ENCODE measurements at places on chromosomes 5 and 9.

GRCh38 chr5:173296737-173297676, 31.2 kb downstream of the STC2 start:
- no peak for DNase-seq

DNA sequence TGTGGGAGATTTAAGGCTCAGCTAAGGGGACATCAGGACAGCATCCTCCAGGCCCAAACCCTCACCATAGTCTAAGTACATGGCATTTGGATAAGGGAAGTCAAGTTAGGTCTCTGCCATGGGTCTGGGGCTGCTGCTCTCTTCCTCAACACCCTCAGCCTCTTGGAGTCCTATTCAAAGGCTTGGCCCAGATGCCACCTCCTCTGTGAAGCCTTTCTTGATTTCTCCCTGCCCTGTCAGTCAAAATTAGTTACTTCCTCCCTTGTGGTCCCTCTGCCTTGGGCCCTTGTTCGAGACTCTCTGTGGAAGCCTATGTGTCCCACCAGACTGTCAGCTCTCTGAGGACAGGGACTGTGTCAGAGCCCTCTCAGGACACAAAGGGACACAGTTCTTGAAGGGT, 17.7 kb upstream of the DAB2IP start:
- no peak for DNase-seq

GRCh38 chr9:109751253-109751652, 28.7 kb upstream of the PALM2AKAP2 start:
- no peak for DNase-seq

DNA sequence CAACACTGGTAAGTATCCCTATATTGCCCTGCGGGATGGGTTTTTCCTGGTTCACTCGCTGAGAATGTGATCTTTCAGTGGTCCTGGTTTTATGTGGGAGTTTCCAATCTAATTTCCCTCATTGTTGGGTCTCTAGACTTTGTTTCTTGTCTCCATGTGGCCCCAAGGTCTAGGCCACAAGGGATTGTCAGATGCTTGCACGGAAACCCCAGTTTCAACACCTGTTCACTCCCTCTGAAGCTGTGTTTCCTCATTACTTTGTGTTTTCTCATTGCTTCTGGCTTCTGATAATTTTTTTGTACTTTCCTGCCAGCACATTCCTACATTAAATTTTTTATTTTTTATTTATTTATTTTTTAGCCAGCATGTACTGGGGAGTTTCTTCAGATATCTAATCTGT, 191.5 kb downstream of the TTLL11 start:
- no peak for DNase-seq

DNA sequence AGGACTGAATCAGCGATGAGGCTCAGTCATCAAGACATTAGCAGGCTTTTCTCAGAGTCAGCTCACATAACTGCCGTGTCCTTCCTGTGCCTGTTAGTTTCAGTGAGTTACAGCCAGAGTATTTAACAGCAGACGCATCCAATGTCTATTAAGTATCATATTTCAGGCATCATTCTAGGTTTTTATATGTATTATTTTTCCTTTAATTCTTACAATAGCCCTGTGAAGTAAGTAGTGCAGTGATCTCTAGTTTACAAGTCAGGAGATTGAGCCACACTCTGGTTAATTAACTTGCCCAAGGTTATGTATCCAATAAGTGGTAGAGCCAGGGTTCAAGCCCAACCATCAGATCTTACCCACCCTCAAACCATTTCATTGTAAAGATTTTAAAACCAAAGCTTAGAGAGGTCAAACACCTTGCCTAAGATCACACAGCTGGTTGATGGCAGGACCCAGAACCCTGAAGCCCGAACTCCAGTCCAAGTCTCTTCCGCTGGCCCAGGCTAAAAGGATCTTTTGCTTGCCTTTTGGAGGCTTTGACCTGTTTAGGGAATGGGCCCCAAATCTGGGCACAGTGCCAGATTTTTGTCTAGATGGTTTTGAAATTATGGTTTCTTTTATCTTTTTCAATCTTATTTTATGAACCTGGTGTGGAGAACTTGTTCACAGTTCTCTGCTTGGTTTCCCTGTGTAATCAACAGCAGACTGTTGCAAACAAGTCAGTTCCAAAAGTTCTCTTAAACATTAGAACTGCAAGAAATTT, 261.2 kb upstream of the CLINT1 start:
- peak; percentile 66 for DNase-seq

- DNase-seq = no peak
Measured at GRCh38 chr5:170438581-170438980, 49.4 kb upstream of the KCNMB1 start.

GRCh38 chr5:176700239-176700847, 53.1 kb downstream of the TSPAN17 start:
- no peak for DNase-seq

- no peak for DNase-seq
Measured at GRCh38 chr5:130706696-130707095, 458.4 kb downstream of the HINT1 start.

DNA sequence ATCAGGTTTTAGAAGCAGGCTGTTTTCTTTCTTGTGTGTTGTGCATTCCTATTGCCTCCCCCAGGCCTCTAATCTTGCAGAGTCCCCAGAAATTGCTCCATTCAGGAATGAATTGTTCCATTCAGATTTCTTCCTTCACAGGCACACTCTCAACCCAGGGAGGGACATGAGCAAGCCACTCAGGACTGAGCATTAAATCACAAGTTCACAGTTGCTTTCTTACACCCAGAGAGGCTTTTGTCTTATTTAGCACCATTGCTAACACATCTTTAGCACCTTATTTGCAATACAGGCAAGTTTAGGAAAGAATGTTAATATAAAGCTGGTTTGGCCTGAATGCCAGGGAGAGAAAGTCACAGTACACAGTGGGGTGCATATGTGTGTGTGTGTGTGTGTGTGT, 221.4 kb downstream of the RAB3C start:
- DNase-seq = no peak

GRCh38 chr9:99073985-99074901, 30.7 kb upstream of the TGFBR1 start:
- DNase-seq = no peak

GRCh38 chr9:126341902-126342301, 15.3 kb downstream of the MVB12B start:
- DNase-seq = no peak

DNA sequence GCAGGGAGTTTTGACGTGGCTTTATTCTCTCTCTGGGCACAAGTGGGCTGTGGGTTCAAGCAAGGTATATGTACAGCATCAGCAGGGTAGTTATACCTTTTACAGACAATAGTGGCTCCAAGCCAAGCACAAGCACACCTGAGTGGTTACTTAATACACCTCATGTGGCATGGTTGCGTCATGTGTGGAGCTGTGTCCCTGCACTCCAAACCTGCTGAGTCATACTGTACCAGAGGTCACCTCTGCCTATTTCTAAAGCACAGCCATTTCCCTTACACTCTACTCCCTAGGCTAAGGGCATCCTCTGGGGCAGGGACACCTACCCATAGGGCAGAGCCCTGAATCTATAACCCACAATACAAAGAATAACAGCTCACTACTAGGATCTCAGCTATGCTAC, 147.3 kb downstream of the OSTF1 start:
- no peak for DNase-seq

GRCh38 chr5:18397371-18397770, 763.1 kb downstream of the TAF11L14 start:
- no peak for DNase-seq

GRCh38 chr5:160356550-160357347, 13.7 kb downstream of the C1QTNF2 start:
- DNase-seq = no peak

DNA sequence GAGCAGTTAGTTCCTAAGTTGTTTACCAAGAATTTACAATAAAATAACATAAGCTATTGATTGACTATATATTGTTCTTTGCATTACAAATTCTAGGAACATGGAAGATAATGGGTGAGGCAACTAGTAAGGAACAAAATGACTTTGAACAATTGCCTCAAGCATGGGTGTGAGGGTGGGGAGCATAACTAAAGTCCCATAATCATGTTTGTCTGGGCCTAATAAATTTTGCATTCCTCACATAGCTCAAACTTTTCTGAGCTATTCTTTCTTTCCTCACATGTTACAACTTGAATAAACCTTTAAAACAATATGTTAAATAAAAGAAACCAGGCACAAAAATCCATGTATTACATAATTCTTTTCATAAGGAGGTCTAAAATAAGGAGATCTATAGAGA, 1066.1 kb downstream of the NR2F1-AS1 start:
- no peak for DNase-seq

GRCh38 chr5:52007230-52007858, 624.1 kb downstream of the ISL1 start:
- no peak for DNase-seq

DNA sequence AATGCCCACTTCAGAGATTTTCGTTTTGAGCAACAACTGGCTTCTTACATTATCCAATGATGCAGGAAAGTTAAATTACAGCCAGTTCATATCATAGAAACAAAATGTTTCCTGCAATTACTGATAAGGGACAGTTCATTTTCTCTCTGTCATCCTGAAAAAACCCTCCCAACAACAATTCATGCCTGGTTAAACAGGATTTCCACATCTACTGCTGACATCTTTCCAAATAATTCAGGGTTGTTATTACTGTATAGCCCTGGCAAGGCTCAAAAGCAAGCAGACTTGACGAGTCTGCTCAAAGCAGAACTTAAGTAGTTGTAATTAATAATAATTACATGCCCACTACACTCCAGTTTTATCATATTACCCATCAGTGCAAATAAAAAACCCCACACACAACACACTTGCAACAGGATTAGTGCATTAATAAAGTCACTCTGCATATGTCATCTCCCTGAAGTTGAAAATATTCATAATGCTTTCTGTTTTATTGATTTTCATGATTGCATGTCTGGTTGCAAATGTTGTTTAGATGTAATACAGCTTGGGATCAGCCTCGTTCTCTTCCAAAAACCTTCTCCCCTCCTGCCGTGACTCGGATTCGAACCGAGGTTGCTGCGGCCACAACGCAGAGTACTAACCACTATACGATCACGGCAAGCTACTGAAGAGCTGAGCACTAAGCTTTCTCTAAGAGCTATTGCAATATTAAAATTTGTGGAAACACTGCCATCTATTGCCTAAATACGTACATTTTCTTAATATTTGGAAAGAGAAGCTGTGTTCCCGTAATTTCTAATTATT, 119.6 kb upstream of the NFIB start:
- peak; percentile 28 for DNase-seq

- no peak for DNase-seq
Measured at GRCh38 chr5:7851617-7852289, 820 bp upstream of the CFAP90 start.

DNA sequence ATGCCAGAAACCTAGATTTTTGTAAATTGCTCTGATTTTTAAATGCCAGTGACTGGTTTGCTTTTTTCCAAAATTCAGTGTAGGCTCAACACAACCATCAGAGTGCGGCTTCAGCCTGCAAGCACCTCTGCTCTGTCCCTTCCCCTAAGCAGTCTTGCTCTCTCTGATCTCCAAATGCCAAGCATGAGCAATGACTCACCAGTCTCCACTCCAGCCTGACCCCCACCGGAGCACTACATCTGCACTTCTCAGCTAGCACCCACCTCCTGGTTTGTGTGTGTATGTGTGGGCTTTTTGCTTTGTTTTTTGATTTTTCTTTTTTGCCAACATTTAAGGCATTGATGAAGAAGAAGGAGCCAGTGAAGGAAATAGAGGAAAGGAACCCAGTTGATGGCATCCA, 61.4 kb upstream of the ADRA1B start:
- DNase-seq = peak; percentile 22

- no peak for DNase-seq
Measured at GRCh38 chr5:100760688-100761087, 142.4 kb downstream of the ST8SIA4 start.

DNA sequence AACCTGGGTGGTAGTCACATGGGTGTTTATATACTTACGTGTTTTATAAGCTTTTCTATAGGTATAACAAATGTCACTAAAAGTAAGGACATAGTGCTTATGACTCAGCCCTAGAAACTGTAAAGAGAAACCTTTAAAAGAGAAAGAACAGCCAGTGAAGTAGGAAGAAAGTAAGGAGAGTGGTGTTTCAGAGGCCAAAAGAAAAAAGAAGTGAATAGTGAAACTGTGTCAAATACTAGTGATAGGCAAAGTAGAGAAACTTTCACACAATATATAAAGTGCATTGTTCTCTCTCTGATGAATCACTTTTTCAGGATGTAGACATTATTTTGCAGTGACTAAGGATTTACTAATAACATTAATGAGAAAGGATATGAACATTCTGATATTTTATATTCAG, 74.2 kb upstream of the SUSD1 start:
- DNase-seq = no peak

DNA sequence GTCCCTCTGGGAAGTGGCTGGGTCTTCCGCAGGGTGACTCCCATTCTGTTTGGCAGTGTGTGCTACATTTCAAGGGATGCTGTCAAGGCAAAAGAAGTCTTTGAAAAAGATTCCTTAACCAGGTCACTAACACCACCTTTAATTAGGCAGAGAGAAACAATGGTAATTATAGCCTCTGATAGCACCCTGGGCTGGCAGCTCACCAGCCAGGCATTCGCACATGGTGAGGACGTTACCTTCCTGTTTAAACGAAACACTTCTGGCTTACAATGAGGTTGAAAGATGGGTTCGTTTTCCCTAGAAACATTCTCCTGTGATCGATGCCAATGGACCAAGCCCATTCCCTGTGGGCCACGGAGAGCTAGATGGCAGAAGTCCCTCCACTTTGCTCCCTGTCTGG, 230.1 kb upstream of the PANK3 start:
- DNase-seq = no peak

DNA sequence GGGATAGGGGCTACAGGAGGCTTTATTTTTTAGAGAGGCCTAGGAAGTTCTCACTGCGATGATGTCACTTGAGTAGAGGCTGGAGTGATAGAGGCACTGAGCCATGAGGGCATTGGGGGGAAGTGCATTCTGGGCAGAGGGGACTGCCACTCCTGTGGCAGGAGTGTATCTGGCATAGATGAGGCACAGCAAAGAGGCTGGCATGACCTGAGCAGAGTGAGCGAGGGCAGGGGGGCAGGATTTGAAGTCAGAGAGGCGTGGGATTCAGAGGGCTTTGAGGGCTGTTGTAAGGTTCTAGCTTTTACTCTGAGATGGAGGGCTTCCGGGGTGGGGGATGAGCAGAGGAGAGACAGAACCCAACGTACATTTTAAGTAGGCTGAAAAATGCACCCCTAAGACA, 91.9 kb upstream of the SH3PXD2B start:
- DNase-seq = no peak

DNA sequence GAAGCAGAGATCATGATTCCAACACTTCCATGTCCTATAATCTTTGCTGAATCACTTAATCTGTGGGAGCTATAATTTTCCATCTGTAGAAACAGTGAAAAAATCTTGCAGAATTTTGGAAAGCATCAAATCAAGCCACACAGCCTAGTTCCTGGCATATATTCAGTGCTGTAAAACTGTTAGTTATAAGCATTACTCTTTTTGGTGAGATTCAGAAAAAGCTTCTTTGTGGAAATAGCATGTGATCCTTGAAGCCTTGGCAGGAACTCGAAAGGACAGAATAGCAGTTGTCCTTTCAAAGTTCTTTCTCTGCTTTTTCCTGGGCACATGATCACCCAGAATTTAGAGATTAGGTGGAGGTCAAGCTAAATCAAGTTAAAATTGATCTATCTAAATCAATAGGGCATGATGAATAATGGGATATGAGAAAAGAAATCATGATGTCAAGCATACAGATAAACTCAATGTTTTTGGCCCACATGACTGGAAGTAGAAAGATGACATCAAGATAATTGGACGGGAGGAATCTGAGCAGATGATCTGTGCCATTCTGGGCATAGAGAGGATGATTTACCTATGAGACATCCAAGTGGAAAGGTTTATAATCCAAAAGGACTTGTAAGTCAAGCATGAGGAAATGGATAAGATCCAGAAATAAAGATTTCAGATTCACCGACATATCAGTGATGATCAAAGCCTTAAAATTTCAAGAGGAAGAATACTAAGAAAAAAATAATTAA, 73.1 kb downstream of the TMEM232 start:
- no peak for DNase-seq

Data from non-pigmented ciliary epithelial cell (primary cell).